CD4-positive, alpha-beta T cell treated with Interleukin-4 for 4 hours (primary cell): ENCODE measurements at places on chromosomes 12 and 14.
A peak's percentile ranks its signal among the peaks of the same experiment; 100 is the strongest.

DNA sequence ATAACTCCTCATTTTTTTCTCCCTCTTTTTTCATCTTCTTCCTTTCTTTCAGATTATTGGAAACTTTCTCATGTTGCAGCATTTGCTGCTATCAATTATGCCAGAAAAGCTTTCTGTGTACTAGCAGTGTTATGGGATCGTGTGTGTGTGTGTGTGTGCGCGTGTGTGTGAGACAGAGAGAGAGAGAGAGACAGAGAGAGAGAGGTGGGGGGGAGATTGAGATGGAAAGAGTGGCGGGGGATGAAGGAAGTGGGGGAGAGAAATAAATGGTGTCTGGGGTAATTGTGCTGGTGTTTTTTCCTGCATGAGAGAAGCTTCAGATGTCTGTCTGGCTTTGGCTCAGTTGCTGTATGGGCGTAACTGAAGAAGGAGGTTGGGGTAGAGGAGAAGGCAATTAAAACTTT lies 268.9 kb downstream of the RAD51B start:
- no peak for DNase-seq

GRCh38 chr12:3594966-3595365 lies 104.0 kb downstream of the PRMT8 start:
- DNase-seq: no peak

- no peak for DNase-seq
Observed at GRCh38 chr12:57623385-57623784, 9.6 kb downstream of the B4GALNT1 start.

DNA sequence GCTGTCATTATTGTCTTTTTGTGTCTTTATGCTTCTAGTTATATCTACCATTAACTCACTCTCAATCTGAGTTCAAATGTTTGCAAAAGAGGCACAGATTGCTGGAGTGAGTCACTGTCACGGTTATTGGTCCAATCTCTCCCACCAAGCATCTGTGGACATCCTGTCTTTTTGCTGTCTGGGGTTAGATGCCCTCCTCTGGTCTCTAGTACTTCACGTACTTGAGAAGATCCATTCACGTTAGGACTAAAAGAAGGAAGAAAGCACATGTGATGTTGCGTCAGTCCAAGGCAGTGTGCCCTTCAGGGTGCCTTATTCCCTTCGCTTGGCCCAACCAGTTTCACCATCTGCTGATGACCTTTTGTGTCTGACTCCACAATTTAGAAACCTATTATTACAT lies 72.3 kb upstream of the STXBP6 start:
- DNase-seq: no peak

GRCh38 chr12:5185435-5186069 lies 141.9 kb downstream of the KCNA5 start:
- DNase-seq: no peak

- DNase-seq: peak; percentile 23
Observed at GRCh38 chr12:96223411-96224218, 29.4 kb downstream of the ELK3 start.

GRCh38 chr14:92551044-92551841 lies 37.7 kb downstream of the RIN3 start:
- peak; percentile 71 for DNase-seq

DNA sequence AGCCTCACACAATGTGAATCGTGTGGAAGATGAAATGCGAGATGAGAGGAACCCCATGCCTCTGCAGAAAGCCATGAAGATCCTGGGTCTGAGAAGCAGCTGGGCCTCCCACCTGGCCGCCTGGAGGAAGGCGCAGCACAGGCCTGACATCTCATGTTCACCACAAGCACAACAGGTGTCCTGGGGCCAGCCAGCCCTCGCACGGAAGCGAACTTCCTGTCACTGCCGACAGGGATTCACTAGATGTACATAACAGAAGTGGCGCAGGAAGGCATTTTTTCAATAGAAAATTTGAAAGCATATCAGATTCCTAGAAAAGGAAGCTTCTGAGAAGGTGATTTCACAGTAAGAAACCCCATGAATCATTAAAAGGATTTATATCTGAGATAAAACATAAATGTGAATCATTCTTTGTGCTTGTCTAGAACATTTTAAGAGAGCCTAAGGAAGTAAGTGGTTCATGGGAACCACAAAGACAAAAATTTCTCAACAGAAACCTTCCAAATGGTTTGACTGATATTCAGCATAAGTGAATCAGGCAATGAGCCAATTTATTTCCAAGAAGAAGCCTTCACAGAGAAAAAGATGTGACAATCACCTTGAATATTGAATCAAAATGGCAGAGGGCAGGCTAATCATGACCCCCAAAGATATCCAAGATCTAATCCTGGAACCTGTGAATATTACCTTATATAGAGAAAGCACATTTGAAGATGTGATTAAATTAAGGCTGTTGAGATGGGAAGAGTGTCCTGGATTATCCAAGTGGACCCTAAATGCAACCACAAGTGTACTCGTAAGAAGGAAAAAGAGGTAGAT lies 311.9 kb downstream of the DUSP6 start:
- peak; percentile 84 for DNase-seq

GRCh38 chr14:106378191-106378590 lies 851.8 kb downstream of the TMEM121 start:
- DNase-seq: no peak

DNA sequence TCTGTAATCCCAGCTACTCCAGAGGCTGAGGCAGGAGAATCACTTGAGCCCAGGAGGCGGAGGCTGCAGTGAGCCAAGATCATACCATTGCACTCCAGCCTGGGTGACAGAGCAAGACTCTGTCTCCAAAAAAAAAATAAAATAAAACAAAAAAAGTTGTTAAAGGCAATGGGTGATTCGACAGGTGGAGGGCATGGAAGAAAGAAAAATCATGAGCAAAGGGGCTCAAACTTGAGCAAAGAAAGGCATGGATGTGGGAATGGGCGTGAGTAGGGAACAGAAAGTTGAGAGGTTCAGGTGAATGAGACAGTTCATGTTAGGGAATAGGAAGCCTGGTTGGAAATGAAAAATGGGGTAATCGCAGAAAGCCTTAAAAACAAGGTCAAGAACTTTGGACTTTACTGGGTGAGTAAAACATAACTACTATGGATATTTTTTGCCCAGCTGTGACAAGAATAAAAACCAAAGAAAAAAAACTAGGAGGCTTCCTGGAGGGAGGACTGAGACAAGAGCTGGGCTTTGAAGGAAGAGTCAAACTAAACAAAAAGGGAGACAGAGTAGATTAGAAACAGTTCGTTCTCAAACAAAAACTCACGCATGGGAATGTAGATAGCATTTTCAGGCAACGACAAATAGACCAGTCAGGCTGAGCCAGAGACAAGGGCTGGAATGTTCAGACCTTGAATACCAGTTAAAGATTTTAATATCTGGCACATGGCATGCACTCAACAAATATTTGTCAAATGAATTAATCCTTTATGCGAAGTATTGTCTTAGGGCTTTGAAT lies 18.8 kb downstream of the PYM1 start:
- DNase-seq: no peak

DNA sequence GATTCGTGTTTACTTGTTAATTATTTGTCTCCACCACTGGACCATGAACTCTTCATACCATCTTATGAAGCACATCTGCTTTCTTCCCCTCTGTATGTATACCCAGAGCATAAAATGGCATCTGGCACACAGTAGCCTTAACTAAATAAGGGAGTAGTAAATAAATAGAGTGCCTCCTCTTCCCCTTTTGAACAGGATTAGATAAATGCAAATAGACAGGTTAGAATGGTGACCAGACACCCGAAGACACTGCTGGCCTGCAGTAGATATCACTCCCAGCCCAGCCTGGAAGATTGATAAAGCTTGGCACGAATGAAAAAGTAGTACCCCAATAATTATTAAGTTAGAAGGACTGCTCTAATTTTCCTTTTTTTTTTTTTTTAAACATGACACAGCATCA lies 6.9 kb downstream of the GALNT4 start:
- no peak for DNase-seq

DNA sequence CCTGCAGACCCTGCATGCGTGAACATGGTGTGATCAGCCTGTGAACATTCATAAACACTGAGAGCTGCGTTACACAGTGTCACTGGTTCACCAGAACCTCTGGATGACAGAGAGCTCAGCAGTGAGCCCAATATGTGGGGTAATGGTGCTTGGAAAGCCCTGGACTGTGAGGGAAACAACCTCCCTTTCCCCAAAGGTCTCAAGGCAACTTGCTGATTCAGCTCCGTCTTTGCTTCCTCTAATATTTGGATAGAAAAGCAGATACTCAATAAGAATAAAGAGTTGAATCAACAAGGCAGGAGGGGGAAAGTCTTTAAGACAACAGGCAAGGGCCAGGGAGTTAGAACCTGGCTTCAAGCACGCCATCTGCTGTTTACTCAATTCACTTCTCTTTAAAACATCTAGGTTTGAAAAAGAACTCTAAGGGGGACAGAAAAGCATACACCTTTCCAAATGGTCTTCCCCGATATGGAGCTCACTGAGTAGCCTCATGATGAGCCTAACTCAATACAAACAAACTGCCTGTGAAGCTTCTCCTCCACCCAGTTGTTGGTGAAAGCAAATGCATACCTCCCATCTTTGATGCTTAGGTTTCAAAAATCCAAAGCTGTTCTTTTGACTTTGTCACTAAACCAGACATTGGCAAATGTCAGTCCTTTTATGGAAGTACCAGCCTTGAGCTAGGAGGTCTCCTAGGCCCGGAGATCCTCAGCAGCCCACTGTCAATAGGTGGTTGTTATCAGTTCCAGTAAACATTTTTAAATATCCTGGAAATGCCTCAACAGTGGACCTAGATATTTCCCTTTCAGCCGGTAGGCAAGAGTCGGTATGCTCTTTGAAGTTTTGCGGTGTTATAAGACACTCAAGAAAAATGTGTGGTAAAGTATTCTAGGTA lies 76.1 kb downstream of the SAMD4A start:
- peak; percentile 29 for DNase-seq

- DNase-seq: no peak
Observed at GRCh38 chr14:85279407-85279806, 250.5 kb upstream of the FLRT2 start.

- no peak for DNase-seq
Observed at GRCh38 chr14:57199921-57200320, 68.8 kb downstream of the EXOC5 start.
